ENCODE measurements at places on chromosomes 16 and 17.

GRCh38 chr16:732936-733335 lies 6.0 kb downstream of the HAGHL start:
- no peak for DNase-seq

- DNase-seq = no peak
Measured at GRCh38 chr16:71536752-71537499, 10.7 kb downstream of the CHST4 start.

DNA sequence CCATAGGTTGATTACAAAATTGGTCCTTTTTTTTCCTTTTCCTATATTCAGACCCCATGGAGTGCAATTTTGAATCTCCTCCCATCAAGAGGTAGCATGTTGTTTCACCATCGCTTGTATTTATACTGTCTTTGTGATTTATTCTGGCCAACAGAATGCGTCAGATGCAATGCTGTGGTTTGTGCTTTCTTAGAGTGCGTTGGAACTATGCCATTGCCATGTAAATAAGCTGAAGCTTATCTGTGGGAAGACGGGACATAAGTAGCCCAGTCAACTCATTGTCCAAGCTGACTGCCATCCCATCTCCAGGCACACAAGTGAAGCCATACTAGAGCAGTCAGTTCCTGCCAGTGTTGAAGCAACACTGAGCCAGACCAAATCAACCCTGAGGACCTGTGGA lies 1339.3 kb upstream of the GOT2 start:
- DNase-seq = no peak

DNA sequence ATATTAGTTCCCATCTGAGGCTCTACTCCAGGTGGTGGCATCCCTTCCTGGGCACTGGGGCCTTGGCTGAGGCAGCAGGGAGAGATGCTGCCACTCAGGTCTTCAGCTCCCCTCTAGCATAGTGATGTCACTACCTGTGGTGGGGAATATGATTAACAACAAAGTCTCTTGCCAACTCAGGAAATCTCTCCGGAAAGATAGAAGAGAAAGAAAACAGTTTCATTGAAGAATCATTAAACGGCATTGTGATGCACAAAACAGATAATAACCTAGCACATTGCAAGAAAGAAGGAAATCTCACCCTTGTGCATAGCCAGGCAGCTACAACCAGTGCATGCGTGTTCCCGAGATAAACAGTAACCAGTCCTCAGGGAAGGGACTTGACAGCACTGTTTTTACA lies 12.2 kb upstream of the ZNF267 start:
- DNase-seq = no peak

Data from RWPE1 (cell line).